ENCODE measurements at places on chromosomes 7 and 10.

- no peak for DNase-seq
These were observed 138.0 kb upstream of the STK17A start for GRCh38 chr7:43444711-43445578.

- DNase-seq, result peak; percentile 49
These were observed 28.4 kb upstream of the CDHR3 start for GRCh38 chr7:105934572-105935185.

GRCh38 chr7:94252971-94253370, 141.7 kb upstream of the COL1A2 start:
- no peak for DNase-seq

DNA sequence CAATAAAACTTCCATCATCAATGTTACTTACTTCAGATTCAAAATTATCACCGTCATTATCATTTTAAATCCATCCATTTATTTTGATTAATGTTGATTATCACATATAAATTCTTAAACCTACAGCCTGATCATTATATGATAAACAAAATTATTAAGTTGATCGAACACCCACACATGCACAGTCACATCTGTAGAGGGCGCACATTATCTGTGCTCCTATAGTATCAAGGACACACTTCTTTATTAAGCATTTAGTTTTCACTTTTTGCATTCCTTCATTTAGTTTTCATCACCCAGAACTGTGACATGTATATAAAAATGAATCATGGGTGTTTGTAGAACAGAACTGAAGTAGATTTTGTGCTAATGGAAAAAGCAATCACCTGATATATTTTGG, 26.2 kb upstream of the ZNF716 start:
- DNase-seq, result no peak

DNA sequence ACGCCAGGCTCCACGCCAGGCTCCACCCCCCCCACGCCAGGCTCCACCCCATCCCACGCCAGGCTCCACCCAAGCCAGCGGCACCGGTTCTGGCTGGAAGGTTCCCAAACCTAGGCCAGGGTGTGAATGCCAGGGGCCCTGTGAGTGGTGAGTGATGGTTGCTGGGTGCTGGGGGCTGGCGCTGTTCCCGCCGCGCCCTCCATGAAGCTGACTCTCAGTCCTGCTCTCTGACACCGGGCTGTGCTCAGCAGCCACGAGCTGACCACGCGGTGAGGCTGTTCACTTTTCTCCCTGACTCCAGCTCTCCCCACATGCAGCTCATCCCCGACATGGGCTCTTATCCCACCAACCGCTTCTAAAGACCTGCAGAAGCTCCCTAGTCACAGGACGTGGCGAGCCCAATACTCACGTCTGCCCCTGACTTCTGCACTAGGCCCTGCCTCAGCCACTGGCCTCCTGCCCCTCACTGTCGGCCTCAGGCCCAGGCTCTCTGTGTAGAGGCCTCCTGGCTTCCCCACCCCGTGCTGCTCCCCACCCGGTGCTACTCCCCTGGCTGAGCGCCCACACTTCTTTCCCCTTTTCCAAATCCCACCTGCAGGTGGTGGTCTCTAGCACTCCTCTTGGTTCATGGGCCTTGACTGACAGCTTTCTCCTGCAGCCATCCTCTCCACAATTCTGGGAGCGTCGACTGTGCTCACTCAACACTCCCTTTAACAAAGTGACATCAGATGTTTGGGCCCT, 603.0 kb downstream of the PTPRN2 start:
- DNase-seq, result no peak

DNA sequence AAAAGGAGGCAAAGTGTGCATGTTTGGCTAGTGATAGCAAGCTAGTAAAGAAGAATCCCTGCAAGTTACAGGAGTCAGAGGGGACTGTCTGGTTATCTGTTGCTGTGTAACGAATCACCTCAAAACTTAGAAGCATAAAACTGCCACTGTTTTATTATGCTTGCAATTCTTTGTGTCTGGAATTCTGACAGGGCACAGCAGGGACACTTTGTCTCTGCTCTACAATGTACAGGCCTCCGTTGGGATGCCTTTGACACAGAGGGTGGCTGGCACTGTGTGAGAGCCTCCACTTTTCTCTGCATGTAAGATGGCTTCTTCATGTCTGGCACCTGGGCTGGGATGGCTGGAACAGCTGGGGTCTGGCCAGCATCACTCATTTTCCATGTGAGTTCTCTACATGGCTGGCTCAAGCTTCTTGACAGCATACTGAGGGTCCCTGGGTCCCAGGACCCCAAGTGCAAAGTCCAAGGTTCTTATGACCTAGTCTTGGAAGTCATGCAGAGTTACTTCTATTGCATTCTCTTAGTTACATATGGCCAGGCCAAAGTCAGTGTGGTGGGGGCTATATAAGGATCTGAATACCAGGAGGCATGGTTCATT, 276.9 kb downstream of the RPS24 start:
- no peak for DNase-seq

DNA sequence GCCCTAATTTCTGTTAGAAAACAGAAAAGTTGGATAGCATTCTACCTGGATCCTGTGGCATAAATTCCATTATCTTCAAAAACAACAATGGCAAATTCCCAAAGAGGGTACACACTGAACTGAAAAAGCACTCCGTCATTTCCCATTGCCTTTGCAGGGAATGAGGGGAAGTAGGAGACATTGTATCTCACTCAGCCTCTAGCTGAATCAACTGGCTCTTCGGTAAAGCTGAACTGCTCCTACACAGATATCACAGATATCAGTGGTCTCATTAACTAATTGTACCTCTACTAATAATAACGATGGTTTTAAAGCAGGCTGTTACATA, 64.2 kb upstream of the PRKAR2B start:
- DNase-seq, result no peak

DNA sequence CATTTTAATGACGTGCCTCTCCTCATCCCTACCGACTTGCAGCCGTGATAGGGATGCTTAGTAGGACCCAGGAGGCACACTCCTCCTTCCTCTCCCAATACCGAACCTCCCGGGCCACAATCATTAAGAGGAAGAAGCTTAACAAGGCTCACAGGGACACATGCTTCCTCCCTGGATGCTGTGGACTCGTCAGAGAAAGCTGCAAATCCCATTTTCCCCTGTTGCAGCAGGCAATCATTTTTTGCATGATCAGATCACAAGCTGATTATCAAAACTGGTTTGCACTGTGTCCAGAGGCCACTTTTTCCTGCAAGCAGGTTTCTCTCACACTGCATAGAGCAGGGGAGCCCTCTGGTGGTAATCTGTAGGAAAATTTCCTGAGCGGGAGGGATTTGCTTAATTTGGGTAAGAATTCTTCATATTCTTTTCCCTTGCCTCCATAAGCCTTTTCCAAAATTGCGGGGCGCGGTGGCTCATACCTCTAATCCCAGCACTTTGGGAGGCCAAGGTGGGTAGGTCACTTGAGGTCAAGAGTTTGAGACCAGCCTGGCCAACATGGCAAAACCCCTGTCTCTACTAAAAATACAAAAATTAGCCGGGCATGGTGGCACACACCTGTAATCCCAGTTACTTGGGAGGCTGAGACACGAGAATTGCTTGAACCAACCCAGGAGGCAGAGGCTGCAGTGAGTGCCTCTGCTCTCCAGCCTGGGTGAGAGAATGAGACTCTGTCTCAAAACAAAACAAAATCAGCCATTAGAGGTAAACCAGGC, 16.1 kb upstream of the LAMB4 start:
- DNase-seq, result peak; percentile 84

GRCh38 chr10:93921338-93921737, 27.6 kb downstream of the SLC35G1 start:
- DNase-seq, result peak; percentile 2

- DNase-seq, result no peak
These were observed 72.9 kb downstream of the ZNF783 start for GRCh38 chr7:149334930-149335329.

- DNase-seq, result no peak
These were observed 69.1 kb upstream of the PDSS1 start for GRCh38 chr10:26628395-26628794.

- no peak for DNase-seq
These were observed 53.8 kb downstream of the KCTD7 start for GRCh38 chr7:66682350-66683093.

DNA sequence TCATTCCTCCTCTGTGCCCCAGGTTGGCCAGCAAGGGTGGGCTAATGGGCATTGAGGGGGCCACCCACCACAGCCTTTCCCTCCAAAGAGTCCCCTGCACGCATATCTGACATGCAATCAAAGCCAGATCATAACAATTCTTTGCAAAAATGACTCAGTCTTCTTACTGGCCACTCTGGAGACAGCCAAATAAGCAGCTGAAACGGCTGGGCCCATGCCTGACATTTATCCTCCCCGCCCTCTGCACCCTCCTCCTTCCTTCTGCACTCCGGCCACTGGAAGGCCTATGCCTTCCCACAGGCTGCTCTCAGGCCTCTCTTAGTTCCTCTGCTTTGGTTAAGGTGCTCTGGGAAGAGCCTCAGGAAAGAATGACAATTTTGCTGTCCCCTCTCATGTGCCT, 29.2 kb upstream of the NPFFR1 start:
- DNase-seq, result no peak

Data from NCI-H526 (cell line).